ENCODE measurements at places on chromosomes 6 and 20.
A peak's percentile ranks its signal among the peaks of the same experiment; 100 is the strongest.

DNA sequence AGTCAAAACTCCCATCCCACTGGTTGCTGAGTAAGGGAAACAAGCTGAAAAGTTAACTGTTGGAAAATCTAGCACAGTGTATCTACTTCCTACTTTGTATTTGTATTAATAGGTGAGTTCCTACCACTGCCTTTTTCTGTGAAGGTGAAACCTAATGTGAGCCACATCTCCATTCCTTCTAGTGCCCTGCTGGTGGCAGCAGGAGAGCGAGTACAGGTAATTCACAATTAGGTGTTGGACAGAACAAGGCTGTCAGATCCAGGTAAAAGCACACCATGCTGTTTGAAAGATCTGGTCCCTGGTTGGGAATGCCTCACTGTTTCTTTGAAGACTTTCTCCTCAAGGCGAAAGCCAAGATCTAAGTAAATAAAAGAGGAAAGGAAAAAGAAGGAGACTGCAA is 528.4 kb downstream of the PKHD1 start:
- H3K36me3 ChIP-seq = no peaks in the 10 kb centered on the region
- no peak for DNase-seq
- no peak overlapping the region for H3K27ac ChIP-seq

DNA sequence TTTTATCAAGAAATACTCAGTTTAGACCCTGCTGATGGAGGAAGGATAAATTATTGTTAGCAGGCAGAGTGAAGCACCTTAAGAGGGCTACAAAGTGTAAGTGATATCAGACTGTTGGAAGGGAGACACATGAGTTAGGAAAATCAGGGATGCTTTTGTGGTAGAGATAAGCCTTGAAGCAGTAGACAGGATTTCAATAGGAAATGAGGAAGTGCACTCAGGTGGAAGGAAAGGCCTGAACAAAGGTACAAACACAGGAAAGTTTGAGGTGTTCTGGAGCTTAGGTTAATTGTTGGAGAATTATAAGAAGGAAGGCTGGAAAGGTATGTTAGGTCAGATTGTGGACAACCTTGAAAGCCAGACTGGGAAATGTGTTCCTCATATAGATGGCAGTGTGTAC is 7.6 kb downstream of the CYB5R4 start:
- H3K4me1 ChIP-seq = peaks cover 15% of the 10 kb centered on the region
- no peak for DNase-seq
- no peaks in the 10 kb centered on the region for H3K27me3 ChIP-seq

DNA sequence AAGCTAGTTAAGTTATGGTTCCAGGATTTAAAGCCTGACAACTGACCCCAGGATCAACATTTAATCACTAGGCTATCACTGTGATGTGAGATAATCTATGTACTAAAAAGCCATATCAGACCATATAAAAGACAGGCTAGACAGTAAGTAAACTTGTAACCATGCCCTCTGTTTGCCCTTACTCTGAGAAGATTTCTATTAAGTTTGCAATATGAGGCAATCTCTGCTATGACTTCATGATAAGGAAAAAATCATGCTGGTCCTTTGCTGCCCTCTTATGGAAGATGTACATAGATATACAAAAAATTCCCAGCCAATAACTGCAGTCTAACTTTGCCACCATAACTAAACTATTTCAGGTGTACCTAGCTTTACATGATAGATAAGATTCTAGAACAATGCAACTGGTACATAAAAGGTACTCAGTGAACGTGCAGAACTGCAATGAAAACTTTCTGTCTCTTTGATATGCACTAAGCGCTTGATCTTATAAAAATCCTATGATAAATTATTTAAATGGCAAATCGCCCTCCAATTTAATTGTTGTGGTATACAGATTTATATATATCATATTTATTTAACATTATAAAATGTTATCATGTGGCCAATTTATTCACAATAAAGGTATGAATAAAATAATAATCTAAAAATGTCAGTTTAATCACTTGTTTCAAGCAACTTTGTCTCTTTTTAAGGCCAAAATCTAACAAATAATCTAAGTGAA is 70.5 kb downstream of the FAM217A start:
- H3K36me3 ChIP-seq = no peaks in the 10 kb centered on the region
- H3K27me3 ChIP-seq = no peaks in the 10 kb centered on the region
- no peak overlapping the region for H3K4me3 ChIP-seq
- H3K27ac ChIP-seq = no peak overlapping the region
- H3K4me1 ChIP-seq = peaks cover 12% of the 10 kb centered on the region
- DNase-seq = peak; percentile 58

DNA sequence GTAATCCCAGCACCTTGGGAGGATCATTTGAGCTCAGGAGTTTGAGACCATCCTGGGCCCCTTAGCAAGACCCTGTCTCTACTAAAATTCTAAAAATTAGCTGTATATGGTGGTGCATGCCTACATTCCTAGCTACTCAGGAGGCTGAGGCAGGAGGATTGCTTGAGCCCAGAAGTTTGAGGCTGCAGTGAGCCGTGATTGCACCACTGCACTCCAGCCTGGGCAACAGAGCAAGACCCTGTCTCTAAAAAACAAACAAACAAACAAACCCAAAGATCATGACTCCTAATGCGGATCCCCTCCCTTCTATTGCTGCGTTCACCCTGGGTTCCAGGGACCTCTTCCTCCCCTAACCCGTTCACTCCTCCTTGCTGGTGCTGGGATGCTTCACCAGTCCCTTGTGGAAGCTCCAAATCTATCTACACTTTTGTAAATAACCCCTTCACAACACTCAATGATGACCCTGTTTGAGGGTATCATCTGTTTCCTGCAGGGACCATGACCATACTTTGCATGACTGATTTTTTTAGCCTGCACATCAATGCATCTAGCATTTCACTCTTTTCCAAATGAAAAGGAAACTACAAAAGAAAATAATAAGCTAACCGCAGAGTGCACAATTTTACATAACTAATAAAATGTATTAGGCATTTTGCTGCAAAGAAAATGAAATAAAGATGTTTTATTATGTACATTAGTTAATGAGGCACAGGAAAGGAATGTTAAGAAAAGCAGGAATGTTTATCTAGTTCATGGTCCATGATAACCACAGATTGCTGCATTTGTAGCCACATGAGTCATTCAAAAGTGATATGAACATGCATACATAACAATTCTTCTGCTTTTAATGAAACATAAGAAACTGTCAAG is 30.5 kb upstream of the IPCEF1 start:
- H3K4me3 ChIP-seq = no peak overlapping the region
- no peaks in the 10 kb centered on the region for H3K27me3 ChIP-seq
- no peaks in the 10 kb centered on the region for H3K36me3 ChIP-seq
- H3K4me1 ChIP-seq = no peaks in the 10 kb centered on the region
- no peak overlapping the region for H3K27ac ChIP-seq

GRCh38 chr20:57512432-57512831 is 12.5 kb downstream of the CTCFL start:
- H3K4me3 ChIP-seq = no peak overlapping the region
- no peaks in the 10 kb centered on the region for H3K4me1 ChIP-seq
- H3K36me3 ChIP-seq = no peaks in the 10 kb centered on the region
- H3K27ac ChIP-seq = no peak overlapping the region
- DNase-seq = no peak
- no peaks in the 10 kb centered on the region for H3K27me3 ChIP-seq

- no peak overlapping the region for H3K4me3 ChIP-seq
- no peaks in the 10 kb centered on the region for H3K36me3 ChIP-seq
- DNase-seq = no peak
- no peak overlapping the region for H3K27ac ChIP-seq
Observed at GRCh38 chr6:53837865-53838769, 43.3 kb downstream of the LRRC1 start.

- H3K36me3 ChIP-seq = no peaks in the 10 kb centered on the region
- no peaks in the 10 kb centered on the region for H3K4me1 ChIP-seq
- DNase-seq = no peak
- H3K27me3 ChIP-seq = no peaks in the 10 kb centered on the region
Observed at GRCh38 chr6:7554533-7555275, 13.2 kb downstream of the DSP start.

- DNase-seq = no peak
- H3K27me3 ChIP-seq = peaks cover 9% of the 10 kb centered on the region
- no peaks in the 10 kb centered on the region for H3K4me1 ChIP-seq
- H3K36me3 ChIP-seq = no peaks in the 10 kb centered on the region
- no peak overlapping the region for H3K27ac ChIP-seq
- no peak overlapping the region for H3K4me3 ChIP-seq
Observed at GRCh38 chr20:12928755-12929401, 79.9 kb upstream of the SPTLC3 start.

- H3K27ac ChIP-seq = no peak overlapping the region
- H3K27me3 ChIP-seq = no peaks in the 10 kb centered on the region
- H3K4me1 ChIP-seq = no peaks in the 10 kb centered on the region
- DNase-seq = no peak
- H3K36me3 ChIP-seq = no peaks in the 10 kb centered on the region
- no peak overlapping the region for H3K4me3 ChIP-seq
Observed at GRCh38 chr6:110277100-110277665, 81.0 kb downstream of the METTL24 start.

DNA sequence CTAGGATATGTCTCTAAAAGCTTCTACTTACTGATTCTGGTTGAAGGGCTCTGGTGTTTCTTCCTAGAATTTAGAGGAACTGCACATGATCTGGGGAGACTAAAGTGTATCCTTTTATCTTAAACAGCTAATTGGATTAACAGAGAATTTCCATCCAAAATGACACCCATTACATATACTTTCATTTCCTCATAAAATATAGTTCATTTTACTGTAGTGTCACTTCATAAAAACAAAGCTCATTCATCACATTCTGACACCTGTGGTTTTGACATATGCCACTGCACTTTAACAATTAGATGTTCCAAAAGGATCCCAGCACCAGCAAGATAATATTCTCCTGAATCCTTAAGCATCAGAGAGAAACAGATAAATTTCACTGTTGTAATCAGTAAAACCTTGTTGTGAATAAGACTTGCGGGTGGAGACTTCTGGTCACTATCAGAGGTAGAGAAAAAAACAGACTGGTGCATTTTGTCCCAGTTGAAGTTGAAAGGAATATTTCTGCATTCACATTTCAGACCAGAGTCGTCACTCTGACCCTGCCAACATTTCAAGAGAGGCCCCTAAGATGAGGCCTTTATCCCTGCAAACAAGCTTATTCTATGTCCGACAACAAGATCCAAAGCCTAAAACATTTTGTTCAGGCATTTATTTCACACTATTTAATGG is 175.3 kb upstream of the BMP5 start:
- H3K4me1 ChIP-seq = peaks cover 21% of the 10 kb centered on the region
- no peak for DNase-seq
- H3K27ac ChIP-seq = peak overlapping the region; percentile 11
- H3K27me3 ChIP-seq = no peaks in the 10 kb centered on the region
- H3K4me3 ChIP-seq = no peak overlapping the region

- no peak overlapping the region for H3K27ac ChIP-seq
- H3K4me1 ChIP-seq = peaks cover 3% of the 10 kb centered on the region
- H3K4me3 ChIP-seq = no peak overlapping the region
- no peaks in the 10 kb centered on the region for H3K36me3 ChIP-seq
- no peaks in the 10 kb centered on the region for H3K27me3 ChIP-seq
Observed at GRCh38 chr6:91659891-91660290, 1073.0 kb upstream of the MAP3K7 start.

DNA sequence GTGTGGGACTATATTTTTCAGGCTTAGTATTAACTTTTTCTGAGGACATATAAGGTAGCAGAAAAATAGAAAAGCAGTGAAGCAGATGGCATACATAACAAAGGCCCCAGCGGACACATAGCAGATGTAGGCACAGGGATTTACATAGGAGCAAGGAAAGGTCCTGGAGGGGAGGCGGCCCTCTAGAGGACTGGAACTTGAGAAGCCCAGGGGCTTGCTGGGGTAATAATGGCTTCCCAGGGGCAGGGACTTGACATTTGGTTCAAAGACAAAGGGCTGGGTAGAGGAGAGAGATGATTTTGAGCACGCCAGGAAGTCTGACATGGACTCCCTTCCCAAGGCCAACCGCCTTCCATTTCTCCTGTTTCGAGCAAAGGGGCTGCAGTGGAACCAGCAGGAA is 31.7 kb upstream of the OSTM1 start:
- no peaks in the 10 kb centered on the region for H3K4me1 ChIP-seq
- no peaks in the 10 kb centered on the region for H3K36me3 ChIP-seq
- DNase-seq = no peak
- no peaks in the 10 kb centered on the region for H3K27me3 ChIP-seq
- no peak overlapping the region for H3K27ac ChIP-seq
- H3K4me3 ChIP-seq = no peak overlapping the region

GRCh38 chr20:24469894-24470745 is 691 bp downstream of the SYNDIG1 start:
- peak overlapping the region; percentile 98 for H3K4me3 ChIP-seq
- H3K27me3 ChIP-seq = no peaks in the 10 kb centered on the region
- no peaks in the 10 kb centered on the region for H3K36me3 ChIP-seq
- H3K27ac ChIP-seq = peak overlapping the region; percentile 38
- peak; percentile 49 for DNase-seq

- H3K27me3 ChIP-seq = peaks cover 84% of the 10 kb centered on the region
- no peaks in the 10 kb centered on the region for H3K36me3 ChIP-seq
- no peaks in the 10 kb centered on the region for H3K4me1 ChIP-seq
Observed at GRCh38 chr20:64049060-64049877, at the start of gene SOX18. SOX18 (minus strand) TSS chr20:64049639; CDS start chr20:64049516, 123 bp downstream.

DNA sequence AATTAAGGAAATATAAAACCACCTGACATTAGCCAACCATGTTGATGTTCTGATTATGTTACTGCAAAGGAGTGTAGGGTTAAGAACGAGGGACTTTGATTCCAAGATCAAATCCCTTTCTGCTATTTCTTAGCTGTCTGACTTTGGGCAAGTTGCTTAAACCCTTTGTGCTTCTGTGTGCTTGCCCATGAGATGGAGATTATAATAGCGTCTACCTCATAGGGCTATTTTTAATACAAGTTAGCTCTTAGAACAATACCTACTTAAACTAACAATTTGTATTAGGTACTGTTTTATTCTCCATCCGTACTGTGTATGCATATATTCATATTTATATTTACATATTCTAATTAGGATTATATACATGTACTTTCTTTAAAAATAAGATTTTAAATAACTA is 263.8 kb downstream of the ESR1 start:
- no peaks in the 10 kb centered on the region for H3K4me1 ChIP-seq
- no peaks in the 10 kb centered on the region for H3K36me3 ChIP-seq
- H3K27ac ChIP-seq = no peak overlapping the region
- no peak for DNase-seq
- H3K4me3 ChIP-seq = no peak overlapping the region

DNA sequence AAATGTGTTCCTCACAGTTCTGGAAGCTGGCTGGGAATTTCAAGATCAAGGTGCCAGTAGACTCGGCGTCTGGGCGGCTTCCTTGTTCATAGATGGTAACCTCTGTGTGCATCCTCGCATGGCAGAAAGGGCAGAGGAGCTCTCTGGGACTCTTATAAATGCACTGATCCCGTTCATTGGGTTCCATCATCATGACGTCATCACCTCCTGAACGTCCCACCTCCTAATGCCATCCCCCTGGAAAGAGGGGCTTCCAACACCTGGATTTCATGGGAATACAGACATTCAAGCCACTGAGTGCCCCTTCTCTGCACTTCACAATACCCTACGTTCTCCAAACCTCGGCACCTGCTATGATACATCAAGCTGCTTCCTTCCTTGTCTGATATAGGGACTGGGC is 37.5 kb upstream of the THBS2 start:
- DNase-seq = no peak
- H3K27me3 ChIP-seq = no peaks in the 10 kb centered on the region
- H3K27ac ChIP-seq = no peak overlapping the region
- H3K4me3 ChIP-seq = no peak overlapping the region

GRCh38 chr6:135324531-135324930 is 143.4 kb downstream of the MYB start:
- H3K27ac ChIP-seq = no peak overlapping the region
- H3K4me3 ChIP-seq = no peak overlapping the region
- H3K4me1 ChIP-seq = peaks cover 19% of the 10 kb centered on the region
- H3K27me3 ChIP-seq = no peaks in the 10 kb centered on the region
- no peak for DNase-seq
- H3K36me3 ChIP-seq = no peaks in the 10 kb centered on the region
